Stimulated activated CD4-positive, alpha-beta T cell treated with anti-CD3 and anti-CD28 coated beads, Interleukin-4, amount 100 ng/mL, for 24 hours (primary cell): ENCODE measurements at places on chromosomes 2 and 18.

DNA sequence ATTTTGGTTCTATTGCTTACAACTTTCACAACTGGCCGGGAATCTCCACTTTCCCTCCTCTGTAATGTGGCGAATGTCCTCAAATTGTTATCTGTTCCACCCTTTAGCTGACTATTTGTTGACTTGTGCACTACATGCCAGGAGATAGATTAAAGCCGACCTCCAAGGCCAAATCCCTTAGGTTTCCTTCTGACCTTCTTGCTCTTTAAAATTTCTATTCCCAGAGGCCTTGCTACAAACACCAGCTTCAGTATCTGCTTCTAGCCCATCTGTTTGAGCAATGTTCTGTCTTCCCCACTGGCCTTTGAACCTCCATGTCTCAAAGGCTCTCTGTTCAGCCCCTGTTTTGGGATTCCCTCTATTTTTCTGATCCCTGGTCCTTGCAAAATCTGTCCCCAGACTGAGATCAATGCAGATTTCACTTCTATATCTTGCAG is 426.2 kb downstream of the LRATD1 start:
- no peak for DNase-seq

- DNase-seq, result no peak
Measured at GRCh38 chr2:112081262-112081661, 26.2 kb downstream of the TMEM87B start.

DNA sequence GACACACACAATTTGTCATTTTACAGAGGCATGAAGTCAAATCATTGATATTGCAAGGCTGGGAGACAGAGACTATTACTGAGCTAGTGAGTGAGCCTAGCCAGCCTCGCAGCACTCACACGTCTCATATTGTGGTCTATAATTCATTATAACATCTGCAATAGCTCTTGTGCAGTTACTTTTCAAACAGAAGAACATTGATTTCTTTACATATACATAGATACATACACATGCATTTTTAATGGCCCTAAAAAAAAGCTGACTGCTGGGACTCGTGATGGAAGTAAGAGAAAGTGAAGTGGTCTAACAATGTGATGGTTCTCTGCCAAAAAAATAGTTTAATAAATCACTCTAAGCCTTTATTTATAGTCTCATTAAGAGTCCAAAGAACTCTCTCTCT is 56.8 kb downstream of the KIAA2012 start:
- no peak for DNase-seq

DNA sequence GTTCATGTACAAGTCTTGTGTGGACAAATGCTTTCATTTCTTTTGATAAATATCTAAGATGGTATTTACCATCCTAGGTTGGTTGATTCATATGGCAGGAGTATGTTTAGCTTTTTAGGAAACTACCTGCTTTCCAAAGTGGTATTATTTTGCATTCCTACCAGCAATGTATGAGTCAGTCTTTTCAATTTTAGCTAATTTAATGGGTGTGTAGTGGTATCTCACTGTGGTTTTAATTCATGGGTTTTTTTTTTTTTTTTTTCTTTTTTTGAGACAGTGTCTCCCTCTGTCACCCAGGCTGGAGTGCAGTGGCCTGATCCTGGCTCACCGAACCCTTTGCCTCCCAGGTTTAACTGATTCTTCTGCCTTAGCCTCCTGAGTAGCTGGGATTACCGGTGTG is 4.2 kb downstream of the ZNF512 start:
- DNase-seq, result no peak

GRCh38 chr2:200435379-200435778 is 74.5 kb downstream of the KCTD18 start:
- no peak for DNase-seq

DNA sequence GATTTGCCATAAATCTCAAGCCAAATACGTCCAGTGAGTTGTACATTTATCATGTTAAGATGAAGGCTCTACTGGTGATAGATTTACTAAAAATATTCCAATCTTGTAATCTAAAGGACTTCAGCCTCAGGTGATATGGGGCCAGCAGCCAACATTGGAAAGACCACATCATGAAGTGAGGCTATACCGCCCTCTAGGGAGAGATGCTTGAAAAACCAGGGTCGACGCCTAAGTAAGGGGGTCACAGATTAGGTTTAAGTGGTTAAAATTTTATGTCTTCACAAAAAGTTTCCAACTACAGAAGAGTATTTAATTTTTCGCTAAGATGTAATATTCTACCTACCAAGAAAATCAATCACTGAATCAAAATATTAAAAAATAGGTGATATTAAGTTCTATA is 33.3 kb downstream of the DOCK10 start:
- DNase-seq, result peak; percentile 31

GRCh38 chr18:79682894-79683625 is 3.5 kb downstream of the CTDP1 start:
- DNase-seq, result peak; percentile 52

- DNase-seq, result no peak
Measured at GRCh38 chr2:186543561-186544131, 46.2 kb upstream of the ITGAV start.

GRCh38 chr2:156321243-156321904 is 11.1 kb downstream of the NR4A2 start:
- peak; percentile 31 for DNase-seq

DNA sequence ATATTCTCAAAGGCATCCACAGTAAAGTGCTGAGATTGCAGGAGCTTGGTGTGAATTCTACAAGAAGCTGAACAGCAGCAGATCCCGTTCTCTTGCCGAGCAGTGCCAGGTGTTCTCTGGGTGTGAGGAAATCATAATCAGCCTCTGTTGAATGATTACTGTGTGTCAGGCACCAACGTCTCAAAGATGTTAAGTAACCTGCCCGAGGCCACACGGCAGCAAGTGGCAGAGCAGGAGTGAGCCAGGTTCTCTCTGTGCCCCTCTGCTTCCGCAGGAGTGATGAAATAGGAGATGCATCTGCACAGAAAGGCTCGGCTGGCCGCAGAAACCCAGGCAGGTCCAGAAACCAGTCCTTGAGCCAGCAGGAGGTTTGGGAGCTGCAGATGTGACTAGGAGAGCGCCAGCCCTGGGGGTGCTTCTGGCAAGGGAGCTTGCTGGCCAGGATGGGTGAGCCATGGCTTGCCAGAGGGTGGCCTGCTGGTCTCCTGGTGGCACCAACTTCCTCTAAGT is 68.4 kb downstream of the COPS7B start:
- no peak for DNase-seq

DNA sequence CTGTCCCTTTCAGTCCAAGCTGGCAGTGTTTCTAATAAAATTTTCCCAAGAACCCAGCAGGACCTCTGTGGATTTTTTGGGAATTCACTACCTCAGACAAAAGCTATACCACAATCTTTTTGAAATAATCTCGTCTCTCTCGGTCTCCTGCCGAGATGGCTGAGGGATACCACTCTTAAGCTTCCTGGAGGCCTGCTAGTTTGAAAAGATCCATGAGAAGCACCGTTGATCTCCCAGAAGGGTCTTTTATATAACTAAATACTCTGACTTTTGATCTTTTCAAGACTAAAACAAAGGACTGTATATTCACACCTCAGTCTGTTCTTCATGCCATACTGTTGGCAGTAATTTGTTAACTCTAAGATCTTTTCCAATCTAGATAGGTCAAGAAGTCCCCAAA is 141.7 kb downstream of the UPP2 start:
- no peak for DNase-seq

DNA sequence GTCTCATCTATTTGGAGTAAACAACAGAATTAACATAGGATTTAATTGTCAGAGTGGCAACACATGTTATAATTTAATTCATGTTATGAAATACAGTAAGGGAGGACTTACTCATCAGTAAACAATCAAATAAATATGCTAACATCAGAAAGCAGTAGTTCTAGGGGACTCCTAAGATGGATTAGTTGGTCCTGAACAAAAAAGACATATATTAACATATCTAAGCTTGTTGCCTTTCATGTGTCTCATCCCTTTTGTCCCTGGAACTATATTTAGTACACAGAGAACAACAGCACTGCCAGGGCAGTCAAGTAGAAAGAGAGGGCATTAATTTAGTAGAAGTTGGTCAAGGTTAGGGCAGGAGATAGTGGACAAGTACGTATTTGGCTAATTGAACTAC is 117.8 kb upstream of the FZD5 start:
- DNase-seq, result no peak

DNA sequence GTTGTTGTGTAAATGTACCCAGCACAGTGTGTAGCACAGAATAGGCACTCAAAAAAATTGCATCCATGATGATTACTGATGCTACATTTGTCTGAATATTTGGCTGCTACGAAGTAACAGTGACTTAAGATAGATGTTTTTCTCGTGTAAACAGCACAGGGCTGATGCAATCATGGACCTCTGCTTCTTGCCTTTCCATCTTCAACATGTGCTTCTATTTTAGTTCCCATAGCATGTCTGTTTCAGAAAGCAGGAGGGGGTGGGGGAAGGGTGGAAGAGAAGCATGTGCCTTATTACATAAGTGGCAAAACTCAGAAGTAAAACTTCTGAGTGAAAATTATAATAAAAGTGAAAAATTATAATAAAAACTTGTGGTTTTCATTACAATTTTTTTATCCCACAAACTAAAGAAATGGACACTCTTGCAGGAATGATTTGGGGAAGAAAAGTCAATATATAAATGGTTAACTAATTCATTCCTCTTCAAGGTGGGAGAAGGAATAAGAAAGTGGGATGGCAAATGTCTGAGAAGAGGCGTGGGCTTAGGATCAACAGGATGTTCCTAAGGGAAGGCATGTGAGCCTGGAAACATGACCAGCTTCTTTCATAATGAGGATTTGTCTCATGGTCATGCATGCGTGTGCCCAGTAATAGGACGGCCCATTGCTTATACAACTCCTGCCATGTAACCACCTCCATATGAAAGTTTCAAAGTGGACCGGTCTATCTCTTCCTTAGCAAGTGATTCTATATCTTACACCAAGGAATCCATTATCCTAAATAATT is 27.2 kb downstream of the CCBE1 start:
- no peak for DNase-seq

- no peak for DNase-seq
Measured at GRCh38 chr2:207317378-207317984, 151.7 kb upstream of the KLF7 start.

- DNase-seq, result no peak
Measured at GRCh38 chr18:58536534-58537271, 92.2 kb downstream of the ALPK2 start.

DNA sequence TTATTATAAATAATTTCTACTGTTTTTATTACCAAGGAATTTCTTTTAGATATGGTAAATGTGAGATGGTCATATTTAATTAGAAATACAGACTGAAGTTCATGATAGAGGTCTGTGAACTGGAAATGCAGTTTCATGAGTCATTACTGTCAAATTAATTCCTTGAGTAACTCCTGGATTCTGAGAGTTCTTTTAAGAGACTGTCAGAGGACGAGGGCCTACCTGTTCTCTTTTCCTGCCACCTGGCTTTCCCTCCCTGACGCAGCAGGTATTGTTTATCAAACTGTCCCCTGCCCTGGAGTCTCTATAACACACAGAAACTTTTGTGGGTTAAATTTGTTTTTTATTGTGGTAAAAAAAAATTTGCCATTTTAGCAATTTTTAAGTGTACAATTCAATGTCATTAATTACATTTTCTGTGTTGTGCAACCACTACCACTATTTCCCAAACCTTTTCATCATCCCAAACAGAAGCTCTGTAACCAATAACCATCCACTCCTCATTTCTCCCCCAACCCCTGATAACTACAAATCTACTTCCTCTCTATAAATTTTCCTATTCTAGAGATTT is 142.6 kb downstream of the DIS3L2 start:
- DNase-seq, result no peak

GRCh38 chr2:28906376-28906775 is 11.9 kb downstream of the WDR43 start:
- no peak for DNase-seq

- DNase-seq, result no peak
Measured at GRCh38 chr2:158473719-158474392, 17.1 kb downstream of the PKP4 start.

DNA sequence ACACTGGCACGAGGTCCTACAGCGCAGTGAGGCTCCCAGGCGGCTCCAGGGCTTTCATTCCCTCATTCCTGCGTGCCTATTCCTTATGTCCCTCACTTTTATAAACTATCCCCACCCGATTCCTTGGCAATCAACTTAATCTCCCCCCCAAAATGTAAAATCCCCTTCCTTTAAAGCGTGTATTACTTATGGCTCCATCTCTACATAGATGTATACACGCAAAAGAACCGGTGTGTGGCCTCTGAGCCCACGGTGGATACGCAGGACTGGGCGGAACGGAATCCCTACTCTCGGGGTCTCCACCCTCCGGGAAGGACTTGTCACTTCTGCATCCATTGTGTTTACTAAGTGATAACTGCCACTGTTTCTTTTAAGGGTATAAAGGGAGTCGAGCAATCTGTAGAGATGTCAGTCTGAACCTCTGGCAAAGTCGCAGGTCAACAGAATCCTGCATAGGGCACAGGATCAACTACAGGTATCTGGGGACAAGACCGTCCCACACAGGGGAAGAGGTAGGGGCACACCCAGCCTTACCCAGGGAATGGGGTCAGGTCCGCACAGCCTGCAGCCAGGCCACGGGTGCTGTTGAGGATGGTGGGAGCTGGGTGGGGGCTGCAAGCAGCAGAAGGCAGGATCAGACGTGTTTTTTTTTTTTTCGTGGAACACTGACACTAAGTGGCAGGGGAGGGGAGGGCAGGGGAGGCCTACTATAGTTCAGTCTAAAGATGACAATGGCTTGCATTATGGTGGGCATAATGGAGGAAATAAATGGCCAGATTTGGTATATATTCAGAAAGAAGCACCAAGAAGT is 42.1 kb downstream of the HDLBP start:
- no peak for DNase-seq

GRCh38 chr2:70668432-70668831 is 99.6 kb downstream of the ADD2 start:
- DNase-seq, result no peak

DNA sequence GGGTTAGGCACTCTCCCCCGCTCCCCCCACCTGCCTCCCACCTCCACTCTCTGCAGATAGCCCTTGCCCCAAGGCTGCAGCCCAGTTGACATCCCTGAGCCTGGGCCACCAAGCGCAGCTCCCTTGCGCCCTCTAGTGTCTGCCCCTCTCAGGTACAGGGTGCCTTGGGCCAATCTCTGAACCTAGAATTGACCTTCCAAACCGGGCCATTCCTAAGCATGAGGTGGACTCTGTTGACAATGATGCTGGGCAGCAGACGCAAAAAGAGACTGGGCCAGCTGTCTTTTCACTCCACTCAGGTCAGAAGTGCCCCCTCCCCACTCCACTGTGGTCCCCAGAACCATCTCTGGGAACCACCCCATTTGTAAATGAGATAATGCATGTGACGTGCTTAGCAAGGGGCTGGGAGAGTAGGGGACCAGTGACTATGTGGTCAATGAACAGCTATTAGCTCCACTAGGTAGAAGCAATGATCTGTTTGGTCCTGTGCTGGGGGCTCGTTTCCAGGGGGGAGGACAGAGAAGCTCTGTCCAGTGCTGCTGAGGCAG is 43.3 kb upstream of the PLB1 start:
- DNase-seq, result peak; percentile 86

DNA sequence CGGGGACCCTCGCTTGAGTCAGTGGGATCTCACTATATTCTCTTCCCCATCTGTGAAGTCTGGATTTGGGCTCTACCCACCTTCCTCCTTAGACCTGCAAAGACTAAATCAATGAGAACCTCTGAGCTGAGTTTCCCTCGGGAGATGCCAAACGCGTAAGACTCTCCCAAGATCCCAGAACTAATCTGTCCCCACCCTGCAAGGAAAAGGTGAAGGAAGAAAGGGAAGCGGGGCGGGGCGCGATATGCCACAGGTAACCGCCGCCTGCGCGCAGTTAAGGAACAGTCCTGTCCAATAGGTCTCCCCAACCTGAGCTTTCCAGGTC is 780 bp downstream of the SRD5A2 start:
- DNase-seq, result no peak
